ENCODE measurements at places on chromosomes 3 and 15.

- DNase-seq = no peak
Observed at GRCh38 chr15:28907338-28907960, 21.7 kb downstream of the APBA2 start.

- DNase-seq = no peak
Observed at GRCh38 chr15:64251121-64251520, 88.3 kb upstream of the PPIB start.

- no peak for DNase-seq
Observed at GRCh38 chr3:152910966-152911365, 76.0 kb downstream of the P2RY1 start.

DNA sequence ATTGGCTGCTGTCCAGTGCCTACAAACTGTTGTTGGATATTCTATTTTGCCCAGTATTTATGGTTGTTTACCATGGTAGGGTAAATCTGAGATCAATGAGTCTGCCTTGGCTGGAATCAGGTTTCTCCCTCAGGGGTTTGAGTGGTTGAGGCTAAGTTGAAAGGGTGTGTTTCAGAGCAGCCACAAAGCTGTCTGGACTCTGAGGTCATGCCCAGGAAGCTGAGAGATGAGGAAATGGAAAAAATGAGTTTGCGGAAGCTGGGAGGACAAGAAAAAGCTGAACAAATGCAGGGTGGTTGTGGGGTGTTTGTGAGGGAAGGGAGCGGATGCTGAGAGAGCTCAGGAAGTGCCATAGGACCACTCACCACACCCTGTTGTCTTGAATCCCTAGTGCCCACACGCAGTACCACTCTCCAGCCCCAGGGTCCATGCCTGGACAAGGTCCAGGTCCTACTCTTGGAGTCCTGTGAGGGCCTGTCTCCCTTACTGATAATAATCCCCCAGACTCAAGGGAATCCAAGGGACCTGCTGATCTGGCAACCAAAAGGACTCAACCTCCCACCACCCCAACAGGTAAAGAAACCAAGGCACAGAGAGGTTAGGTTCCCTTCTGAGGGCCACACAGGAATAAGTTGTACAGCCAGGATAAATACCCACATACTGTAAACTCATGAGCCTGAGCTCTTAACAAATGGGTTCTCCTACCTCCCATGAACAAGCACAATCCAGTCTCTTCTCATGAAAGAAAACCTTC is 81.6 kb downstream of the PPCDC start:
- peak; percentile 67 for DNase-seq

- peak; percentile 52 for DNase-seq
Observed at GRCh38 chr3:15241341-15241740, 35.3 kb downstream of the CAPN7 start.

DNA sequence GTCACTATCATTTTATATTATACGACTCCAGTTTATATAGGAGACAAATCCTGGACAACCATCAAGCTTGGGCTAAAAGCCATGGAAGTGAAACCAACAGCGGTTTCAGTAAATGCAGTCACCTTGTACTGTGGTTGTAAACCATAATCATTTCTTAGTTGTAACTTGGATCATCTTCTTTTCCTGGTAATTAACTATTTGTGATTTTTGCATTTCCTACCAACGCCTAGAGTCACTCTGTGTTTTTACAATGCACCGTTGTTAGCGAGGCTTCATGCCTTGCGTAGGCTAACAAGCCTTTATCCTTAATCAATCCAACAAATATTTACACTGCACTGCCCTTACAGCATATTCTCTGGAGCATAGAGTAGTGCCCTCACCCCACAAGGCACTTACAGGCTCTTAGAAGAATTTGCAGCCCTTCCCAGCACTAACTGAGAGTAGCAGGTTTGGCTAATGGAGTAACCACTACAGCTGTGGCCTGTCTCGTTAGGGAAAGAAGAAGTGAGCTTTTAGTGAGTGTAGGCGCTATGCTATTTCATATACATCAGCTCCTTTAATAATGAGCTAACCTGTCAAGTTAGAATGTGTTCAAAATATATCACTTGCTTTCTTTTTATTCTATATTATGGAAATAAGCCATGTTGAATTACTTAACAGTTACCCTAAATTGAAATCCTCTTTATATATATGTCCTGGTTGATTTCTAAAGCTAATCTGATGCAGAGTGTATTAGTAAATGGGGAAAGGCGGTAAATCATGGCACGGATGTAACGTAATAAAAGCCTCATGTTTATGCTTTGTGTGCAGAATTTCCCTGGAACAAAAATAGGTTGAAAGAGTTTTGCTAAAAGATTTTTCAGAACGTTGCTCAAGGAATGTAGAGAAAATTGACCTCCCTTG is 62.8 kb downstream of the ABHD2 start:
- DNase-seq = no peak

DNA sequence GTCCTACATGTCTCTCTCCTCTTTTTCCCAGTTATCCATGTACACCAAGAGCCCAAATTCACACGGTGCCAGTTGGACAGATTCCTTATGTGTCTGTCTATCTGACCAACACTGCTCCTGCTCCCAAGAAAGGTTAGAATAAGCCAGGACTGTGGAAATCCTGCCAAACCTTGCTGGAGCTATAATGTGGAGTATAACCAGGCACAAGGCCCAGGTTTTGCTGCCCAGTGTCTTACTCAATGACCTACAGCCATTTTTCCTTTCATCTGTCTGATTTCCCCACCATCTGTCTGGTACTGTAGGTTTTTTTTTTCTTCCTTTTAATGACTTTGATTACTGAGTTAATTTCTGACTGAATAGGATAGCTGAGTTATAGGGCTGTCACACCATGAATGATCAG is 26.5 kb upstream of the MINDY4B start:
- no peak for DNase-seq
